ENCODE measurements at places on chromosomes 3 and 15. TPM values are rescaled to one million over a fixed set of nuclear protein-coding genes. Genes with fewer than 3 reads are reported as not detected.

The FBXO40 gene
- not detected for total RNA-seq

The CD96 gene
- total RNA-seq: 3.0 TPM

The SNURF gene
- total RNA-seq: 12.5 TPM

The CSPG5 gene
- total RNA-seq: 0.93 TPM

The CHDH gene
- 0.02 TPM for total RNA-seq

The CHST14 gene
- 31.6 TPM for total RNA-seq

The NR1I2 gene
- not detected for total RNA-seq

The FGF12 gene
- 4.4 TPM for total RNA-seq

The ZNF148 gene
- 17.4 TPM for total RNA-seq

The FBXW12 gene
- not detected for total RNA-seq

The KY gene
- not detected for total RNA-seq

The ABI3BP gene
- total RNA-seq: 0.64 TPM

The HYAL3 gene
- 2.8 TPM for total RNA-seq

The CFAP161 gene
- total RNA-seq: 0.25 TPM

The TNIK gene
- 5.5 TPM for total RNA-seq

The ANKRD34C gene
- total RNA-seq: not detected

The MESP1 gene
- total RNA-seq: 0.47 TPM

The SLC6A1 gene
- total RNA-seq: not detected

The RTP1 gene
- 0.29 TPM for total RNA-seq

The LYZL4 gene
- total RNA-seq: not detected

The HYAL1 gene
- not detected for total RNA-seq

The CPLX3 gene
- not detected for total RNA-seq

The KNG1 gene
- total RNA-seq: not detected

The MAP2K5 gene
- total RNA-seq: 6.6 TPM

The STRIT1 gene
- total RNA-seq: not detected

All from H4 (cell line).